ENCODE measurements at places on chromosomes 12 and 14.

DNA sequence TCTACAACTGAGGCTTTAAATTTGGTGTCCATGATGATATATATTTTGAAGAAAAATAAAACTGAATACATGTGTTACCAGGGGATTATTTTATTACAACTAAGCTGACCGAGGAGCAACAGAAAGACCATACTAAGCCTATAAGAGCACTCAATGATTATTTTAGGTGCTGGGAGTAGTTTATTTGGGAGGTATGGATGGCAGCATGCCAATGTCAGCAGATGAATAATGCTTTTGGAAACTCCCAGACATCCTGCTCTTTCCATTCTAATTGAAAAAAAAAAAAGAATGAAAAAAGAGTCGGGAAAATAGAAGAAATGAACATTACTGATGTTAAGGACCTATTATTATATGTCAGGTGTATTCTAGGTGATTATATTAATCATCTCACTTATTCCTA lies 441.2 kb downstream of the BTG1 start:
- no peak for DNase-seq

DNA sequence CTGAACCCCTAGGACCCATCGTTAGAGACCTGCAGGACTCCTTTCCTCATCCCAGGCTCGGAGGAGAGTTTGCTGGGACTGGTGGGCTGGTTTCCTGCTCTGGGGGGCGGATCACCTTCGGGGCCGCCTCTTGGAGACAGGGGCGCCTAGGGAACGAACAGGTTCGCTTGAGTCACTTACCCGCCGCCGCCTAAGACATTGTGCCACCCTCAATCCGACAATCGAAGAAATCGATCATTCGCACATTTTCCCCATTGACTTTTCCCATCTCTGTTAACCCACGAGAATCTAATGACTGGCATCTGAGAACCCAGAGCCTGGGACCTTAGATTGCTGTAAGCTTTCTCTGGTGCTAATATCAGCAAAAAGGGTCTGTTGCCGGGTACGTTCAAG lies 322 bp downstream of the SLC39A9 start:
- no peak for DNase-seq

- DNase-seq: no peak
These were observed 1064.1 kb upstream of the FLRT2 start for GRCh38 chr14:84465880-84466279.

- DNase-seq: peak; percentile 64
These were observed at the start of the genes DHRS1 and NOP9 for GRCh38 chr14:24299255-24300191. DHRS1 (minus strand) TSS chr14:24299780; CDS start chr14:24299106, 674 bp downstream. NOP9 (plus strand) TSS chr14:24299850; CDS start chr14:24299955, 105 bp downstream.

GRCh38 chr12:51202718-51203117 lies 15.1 kb downstream of the POU6F1 start:
- no peak for DNase-seq

All from GM04504 (cell line).